ENCODE measurements at places on chromosomes 13 and 19.

GRCh38 chr19:33261511-33262189, 36.0 kb upstream of the SLC7A10 start:
- DNase-seq: no peak

DNA sequence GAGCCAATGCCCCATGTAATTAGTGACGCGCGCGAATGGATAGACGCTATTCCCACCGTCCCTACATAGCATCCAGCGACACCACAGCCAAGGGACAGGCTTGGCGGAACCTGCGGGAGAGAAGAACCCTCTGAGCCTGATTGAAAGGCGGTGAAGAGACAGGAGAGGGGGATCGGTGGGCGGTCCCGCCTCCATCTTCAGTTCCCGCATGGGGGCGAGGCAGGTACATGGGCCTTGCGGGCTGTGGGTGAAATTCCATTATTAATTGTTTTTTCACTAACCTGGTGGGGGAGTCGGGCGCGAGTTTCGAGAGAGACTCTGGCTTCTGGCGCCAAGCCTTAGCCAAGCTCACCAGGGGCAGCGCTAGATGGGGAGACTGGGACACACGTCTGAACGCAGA, 8.4 kb upstream of the TEX101 start:
- DNase-seq: no peak

- no peak for DNase-seq
Observed at GRCh38 chr19:28880735-28881401, 332.1 kb downstream of the UQCRFS1 start.

DNA sequence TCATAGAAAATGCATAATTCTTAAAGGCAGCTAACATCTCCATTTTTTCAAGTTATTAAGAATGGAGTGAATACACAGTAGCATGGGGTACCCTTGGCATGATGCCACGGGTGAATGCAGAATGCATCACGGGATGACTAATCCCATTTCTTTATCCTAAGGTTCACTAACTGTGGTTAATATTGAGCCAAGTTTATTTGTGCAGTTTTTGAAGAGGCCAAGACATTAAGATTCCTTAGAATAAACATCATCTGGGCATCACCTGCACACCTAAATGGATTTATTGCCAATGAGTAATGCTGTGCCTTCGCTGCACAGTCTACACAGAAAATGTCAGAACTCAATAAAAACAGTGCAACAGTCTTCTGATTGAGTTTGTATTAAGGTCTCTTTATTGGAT, 333.1 kb downstream of the GPC6 start:
- DNase-seq: no peak

- DNase-seq: no peak
Observed at GRCh38 chr19:48705431-48705830, 9.7 kb downstream of the FUT2 start.

Data from muscle of back (tissue), 13 donors.